ENCODE measurements at places on chromosomes 1 and 21.
A peak's percentile ranks its signal among the peaks of the same experiment; 100 is the strongest.

DNA sequence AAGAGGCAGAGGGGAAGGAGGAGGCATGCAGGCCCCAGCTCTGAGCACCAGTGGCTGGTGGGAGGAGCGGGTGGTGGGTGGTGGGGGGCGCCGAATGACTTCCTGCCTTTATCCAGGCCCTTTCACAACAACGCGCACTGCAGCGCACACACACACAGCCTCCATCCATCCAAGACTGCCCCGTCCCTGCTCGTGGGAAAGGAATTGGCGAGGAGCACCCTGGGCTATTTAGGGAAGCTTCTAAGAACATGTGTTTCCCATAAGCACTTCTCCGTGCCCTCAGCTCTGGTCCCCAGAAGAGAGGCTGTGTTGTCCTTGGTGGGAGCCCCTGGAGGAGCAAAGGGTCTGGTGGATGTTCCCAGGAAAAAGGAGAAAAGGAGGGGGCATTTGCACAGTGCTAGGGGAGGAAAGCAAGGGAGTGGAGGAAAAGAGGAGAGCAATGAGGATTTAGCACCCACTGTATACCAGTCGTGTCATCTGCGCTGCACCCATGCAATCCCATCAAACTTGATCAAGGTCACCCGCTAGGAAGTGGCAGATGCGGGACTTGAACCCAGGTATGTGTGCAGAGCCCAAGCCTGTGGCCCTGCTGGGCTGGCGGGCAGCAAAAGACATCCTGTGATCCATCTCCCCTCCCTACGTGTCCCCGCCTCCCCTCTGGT, 28.1 kb downstream of the EPHA2 start:
- peak; percentile 88 for DNase-seq

- DNase-seq = peak; percentile 63
Observed at GRCh38 chr1:85581802-85582686, 1.5 kb downstream of the CCN1 start.

DNA sequence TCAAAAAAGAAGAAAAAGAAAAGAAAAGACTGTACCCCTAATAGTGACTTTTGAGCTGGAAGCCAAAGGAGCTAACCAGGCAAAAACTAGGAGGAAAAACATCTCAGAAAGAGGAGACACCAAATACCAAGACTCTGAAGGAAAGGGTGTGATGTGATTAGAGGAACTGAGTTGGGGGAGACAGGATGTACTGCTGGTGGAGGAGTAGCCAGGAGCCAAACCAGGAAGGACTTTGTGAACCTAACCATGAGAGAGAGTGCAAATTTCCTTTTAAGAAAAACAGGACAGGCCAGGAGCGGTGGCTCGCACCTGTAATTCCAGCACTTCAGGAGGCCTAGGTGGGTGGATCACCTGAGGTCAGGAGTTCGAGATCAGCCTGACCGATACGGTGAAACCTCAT, 4.1 kb upstream of the RBP7 start:
- no peak for DNase-seq

DNA sequence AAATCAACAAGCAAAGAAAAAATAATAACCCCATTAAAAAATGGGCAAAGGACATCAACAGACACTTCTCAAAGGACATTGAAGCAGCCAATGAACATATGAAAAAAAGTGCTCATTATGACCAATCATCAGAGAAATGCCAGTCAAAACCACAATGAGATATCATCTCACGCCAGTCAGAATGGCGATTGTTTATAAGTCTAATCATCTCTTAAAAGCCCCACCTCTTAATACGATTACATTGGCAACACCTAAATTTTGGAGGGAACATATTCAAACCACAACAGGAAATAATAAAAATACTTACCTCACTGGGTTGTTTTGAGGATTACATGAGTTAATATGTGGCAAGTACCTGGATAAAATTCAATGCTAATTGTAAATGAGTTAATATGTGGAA, 57.1 kb upstream of the PLPPR4 start:
- DNase-seq = no peak

GRCh38 chr1:172486805-172487454, 43.1 kb upstream of the PIGC start:
- no peak for DNase-seq

DNA sequence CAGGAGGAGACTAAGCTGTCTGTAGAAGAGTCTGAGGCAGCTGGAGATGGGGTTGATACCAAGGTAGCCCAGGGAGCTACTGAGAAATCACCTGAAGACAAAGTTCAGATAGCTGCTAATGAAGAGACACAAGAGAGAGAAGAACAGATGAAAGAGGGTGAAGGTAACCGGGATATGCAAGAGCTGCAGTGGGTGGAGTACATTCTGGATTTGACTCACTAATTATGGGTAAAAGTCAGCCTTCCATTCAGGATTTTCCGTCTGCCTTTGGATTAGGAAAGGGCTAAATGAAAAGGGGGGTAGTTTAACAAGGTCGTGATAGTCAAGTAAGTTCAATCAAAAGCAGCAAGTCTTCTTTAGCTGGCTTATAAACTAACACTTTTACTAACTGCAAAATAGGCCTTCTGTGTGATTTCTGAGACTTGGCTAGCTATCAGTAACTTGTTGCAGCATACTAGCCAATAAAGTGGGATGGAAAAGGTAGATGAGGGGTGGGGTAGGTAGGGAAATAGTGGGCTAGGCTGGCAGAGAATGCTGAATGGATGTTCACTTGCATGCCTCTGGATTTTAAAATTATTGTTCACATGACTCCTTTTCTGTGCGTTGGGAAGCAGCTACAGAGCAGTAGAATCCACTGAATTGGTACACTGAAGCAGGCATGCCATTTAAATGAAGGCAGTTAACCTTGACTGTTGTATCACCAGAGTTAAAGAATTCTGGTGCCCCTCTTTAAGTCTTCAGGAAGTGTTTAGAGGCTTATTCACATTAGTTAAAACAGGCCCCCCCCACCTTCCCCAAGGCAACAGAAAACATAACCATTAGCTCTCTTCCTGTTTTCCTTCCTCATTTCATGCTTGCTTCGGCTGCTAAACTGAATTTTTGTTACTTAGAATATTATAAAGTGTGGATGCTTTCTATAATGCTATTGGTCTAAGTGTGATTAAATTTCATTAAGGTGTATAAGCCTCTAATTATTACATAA, 15.4 kb downstream of the CCDC17 start:
- peak; percentile 34 for DNase-seq

- DNase-seq = no peak
Observed at GRCh38 chr1:31757204-31757679, 6.9 kb downstream of the ADGRB2 start.

GRCh38 chr1:177310326-177310725, 139.6 kb downstream of the BRINP2 start:
- DNase-seq = no peak

- no peak for DNase-seq
Observed at GRCh38 chr1:202276920-202277319, 64.8 kb downstream of the UBE2T start.

- DNase-seq = no peak
Observed at GRCh38 chr1:151898519-151898991, 10.8 kb downstream of the THEM4 start.

DNA sequence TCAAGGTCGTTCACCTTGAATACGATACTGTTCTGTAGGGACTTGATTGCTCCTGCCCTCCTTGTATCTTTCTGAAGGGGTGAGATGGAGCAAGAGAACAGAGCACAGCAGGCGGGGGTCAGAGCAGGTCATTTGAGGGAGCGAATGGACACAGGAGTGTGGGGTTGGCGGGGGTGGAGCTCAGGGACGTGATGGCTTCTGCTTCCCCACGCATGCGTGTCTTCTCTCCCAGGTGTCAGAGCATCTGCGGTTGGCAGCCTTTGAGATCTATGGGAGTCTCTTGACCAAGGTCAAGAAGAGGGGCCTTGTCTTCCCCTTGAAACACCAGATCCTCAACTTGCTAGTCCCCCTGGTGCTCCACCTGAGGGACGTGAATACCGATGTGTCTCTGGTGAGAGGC, 63.9 kb downstream of the INAVA start:
- DNase-seq = no peak

- no peak for DNase-seq
Observed at GRCh38 chr1:195019385-195019784, 1588.9 kb downstream of the KCNT2 start.

DNA sequence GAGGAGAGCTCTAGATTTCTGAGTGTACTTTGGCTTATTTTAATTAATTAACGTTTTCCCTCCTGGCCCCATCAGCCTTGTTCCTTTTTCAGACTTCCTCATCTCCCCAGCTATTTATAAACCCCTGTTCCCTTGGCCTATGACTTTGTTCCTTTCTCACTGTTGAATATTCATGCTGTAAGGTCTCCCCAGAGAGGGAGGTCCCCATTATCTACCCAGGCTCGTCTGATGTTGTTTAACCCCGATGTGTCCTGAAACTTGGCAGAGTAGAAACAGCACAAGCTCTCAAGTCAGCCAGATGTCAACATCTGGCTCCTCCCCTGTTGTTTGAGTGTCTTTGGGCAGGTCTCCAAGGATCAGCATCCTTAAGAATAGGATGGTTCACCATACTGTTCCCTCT, 153.6 kb downstream of the HIVEP3 start:
- no peak for DNase-seq

DNA sequence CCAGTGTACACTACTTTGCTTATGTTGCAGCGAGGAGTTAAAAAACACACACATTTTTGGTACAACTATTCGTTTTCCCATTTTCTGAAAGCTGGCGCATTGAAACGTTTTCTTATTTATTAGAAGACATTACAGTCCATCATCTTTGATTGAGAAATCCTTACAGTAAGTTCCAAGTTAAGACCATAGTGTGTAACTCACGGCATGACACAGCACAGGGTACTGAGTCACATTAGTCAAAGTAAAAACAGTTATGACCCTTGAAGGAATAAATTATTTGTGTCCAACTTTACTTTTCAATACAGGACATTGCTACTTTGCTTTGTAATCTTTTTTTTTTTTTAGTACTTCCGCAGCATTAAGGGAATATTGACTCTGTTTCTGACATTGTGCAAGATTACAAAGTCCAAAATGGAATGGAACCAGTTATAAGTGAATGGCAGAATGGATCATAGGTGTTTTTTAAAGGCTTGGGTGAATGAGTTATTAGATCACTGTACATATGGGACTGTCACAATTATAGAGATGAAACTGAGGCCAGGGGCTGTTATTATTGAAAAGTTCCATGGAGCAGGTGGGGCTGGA, 11.7 kb downstream of the PTGFRN start:
- no peak for DNase-seq

- DNase-seq = no peak
Observed at GRCh38 chr1:235327559-235328270, at the start of gene ARID4B. Gene ARID4B, minus strand, starts transcription at chr1:235328179. Its CDS starts 1,260 bp downstream, at chr1:235326919.

GRCh38 chr1:48693674-48694320, 82.9 kb downstream of the BEND5 start:
- no peak for DNase-seq
